Activated CD4-positive, alpha-beta T cell treated with anti-CD3 and anti-CD28 coated beads, Interleukin-2, amount 50 U/mL, for 4 hours (primary cell): ENCODE measurements at places on chromosomes 6 and 20.

DNA sequence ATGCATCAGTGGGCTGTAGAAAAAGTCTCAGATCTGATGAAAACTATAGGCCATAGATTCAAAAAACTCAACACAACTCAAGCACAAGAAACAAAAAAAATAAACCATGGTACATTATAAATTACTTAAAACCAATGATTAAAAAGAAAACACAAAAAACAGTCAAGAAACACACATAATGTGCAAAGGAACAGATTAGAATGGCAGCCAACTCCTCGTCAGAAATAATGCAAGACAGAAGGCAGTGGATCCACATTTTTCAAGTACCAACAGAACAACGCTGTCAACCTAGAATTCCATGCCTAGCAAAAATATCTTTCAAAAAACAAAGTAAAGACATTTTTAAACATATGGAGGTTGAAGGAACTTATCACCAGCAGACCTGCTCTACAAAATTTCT lies 69.7 kb downstream of the PSMB1 start:
- DNase-seq = no peak

DNA sequence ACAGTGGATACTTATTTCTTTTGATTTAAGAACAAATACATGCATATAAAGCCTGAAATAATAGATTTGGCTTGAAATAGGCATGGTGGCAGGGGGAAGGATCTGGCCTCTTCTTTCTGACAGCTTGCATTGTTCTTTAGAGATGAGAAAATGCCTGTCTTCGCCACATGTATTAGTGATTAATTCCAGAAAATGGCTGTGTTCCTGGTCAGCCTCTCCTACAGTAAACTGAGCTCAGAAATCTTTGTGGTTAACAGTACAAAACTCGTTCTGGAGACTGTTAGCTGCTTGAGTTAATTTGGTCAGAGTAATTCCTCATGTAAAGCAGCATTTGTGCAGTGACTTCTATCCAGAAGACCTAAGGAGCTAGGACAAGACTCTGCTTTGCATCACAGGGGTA lies 151.5 kb downstream of the EYA4 start:
- DNase-seq = no peak

- peak; percentile 6 for DNase-seq
Measured at GRCh38 chr20:63896264-63897105, 1.6 kb downstream of the DNAJC5 start.

DNA sequence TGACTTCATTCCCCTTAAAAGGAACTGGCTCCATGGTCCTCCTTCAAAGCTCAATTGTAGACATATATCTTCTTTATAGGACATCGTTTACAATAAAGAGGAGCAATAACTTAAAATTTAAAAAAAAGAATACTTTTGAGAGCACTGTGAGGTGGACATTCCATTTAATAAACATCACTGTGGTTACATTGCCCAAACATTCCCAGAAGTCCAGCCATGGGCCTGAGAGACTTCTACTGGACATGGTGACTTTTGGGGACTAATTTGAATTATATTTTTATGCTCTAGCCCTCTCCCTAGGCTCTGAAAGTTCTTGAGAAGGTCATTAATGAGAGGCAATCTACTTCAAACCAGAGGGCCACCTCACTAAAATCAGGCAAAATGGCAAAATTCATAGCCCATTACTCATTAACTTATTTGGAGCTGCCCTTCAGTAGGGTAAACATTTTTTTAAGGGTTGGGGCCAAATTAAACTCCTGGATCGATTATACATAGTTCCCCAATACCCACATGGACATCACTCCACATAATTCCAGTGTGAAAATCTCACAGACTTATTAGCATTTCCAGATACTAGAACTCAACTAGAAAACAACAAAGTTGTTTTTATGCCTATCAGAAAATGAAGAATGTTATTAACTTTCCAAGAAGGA lies 17.1 kb downstream of the ISM1 start:
- DNase-seq = no peak
